ENCODE measurements at places on chromosomes 13 and 19. TPM values are rescaled to one million over a fixed set of nuclear protein-coding genes. Genes with fewer than 3 reads are reported as not detected.

Gene KLK12
- total RNA-seq, result not detected

Gene ZNF560
- total RNA-seq, result 0.40 TPM

Gene SGCG
- total RNA-seq, result not detected

Gene IL17D
- 0.18 TPM for total RNA-seq

Gene DPF1
- total RNA-seq, result 0.29 TPM

Gene ANKLE1
- total RNA-seq, result 10.7 TPM

Gene STAP2
- total RNA-seq, result 16.5 TPM

- no peak overlapping the region for H3K4me3 ChIP-seq
- no peaks in the 10 kb centered on the region for H3K36me3 ChIP-seq
- no peaks in the 10 kb centered on the region for H3K27me3 ChIP-seq
- DNase-seq, result no peak
- H3K4me1 ChIP-seq, result no peaks in the 10 kb centered on the region
- H3K27ac ChIP-seq, result no peak overlapping the region
Observed at GRCh38 chr13:37453246-37453645, 145.3 kb downstream of the POSTN start.

DNA sequence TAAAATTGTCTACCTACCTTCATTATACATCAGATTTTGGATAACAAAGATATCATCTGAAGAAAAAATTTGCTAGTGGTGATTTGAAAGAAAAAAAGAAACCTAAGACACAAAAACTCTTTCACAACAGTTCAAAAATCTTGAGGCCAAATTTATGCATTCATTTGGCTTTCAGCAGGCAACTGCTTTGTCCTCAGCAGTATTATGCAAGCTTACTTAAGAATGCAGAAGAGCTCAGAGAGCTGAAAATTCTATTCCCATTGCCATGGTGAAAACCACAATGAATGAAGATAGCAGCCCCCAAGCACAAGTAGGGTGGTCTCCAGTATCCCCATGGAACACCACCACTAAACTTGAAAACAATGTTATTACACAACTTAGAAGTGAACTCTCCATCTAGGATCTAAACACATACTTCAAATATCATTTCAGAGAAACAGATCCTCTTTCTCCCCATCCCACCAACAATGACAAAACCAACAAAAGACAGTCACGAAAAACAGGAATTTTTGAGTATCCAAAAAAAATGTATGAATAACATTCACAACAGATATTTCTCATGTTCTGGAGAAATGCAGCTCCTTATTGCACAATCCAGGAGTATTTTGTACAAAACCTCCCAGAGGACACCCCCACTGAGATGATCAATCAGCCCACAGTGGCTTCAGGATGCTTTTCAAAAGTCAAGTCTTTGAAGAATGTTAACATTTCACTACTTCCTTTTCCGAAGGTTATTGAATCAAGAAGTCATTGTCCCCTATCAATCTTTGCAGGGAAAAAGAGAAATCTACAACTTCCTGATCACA, 192.7 kb downstream of the LHFPL6 start:
- DNase-seq, result no peak
- H3K4me1 ChIP-seq, result no peaks in the 10 kb centered on the region
- no peak overlapping the region for H3K4me3 ChIP-seq
- no peak overlapping the region for H3K27ac ChIP-seq
- H3K27me3 ChIP-seq, result peaks cover 7% of the 10 kb centered on the region
- no peaks in the 10 kb centered on the region for H3K36me3 ChIP-seq

GRCh38 chr13:77213644-77214043, 113.2 kb downstream of the MYCBP2 start:
- peaks cover 2% of the 10 kb centered on the region for H3K4me1 ChIP-seq
- H3K27me3 ChIP-seq, result no peaks in the 10 kb centered on the region
- H3K36me3 ChIP-seq, result peaks cover 45% of the 10 kb centered on the region
- no peak overlapping the region for H3K4me3 ChIP-seq
- no peak for DNase-seq

GRCh38 chr19:17393914-17394313, at the start of gene CCDC194:
Gene CCDC194 (minus strand): TSS chr19:17394196. CDS start chr19:17394158, 38 bp downstream.
- H3K36me3 ChIP-seq, result peaks cover 19% of the 10 kb centered on the region
- peak within 1 kb of the TSS; percentile 82 for H3K27ac ChIP-seq
- no peak for DNase-seq
- peaks cover 35% of the 10 kb centered on the region for H3K4me1 ChIP-seq
- peak within 1 kb of the TSS; percentile 18 for H3K4me3 ChIP-seq

- no peak for DNase-seq
- peaks cover 55% of the 10 kb centered on the region for H3K36me3 ChIP-seq
- H3K27ac ChIP-seq, result no peak overlapping the region
- no peaks in the 10 kb centered on the region for H3K27me3 ChIP-seq
- no peak overlapping the region for H3K4me3 ChIP-seq
Observed at GRCh38 chr13:75308222-75308621, 173.7 kb downstream of the TBC1D4 start.

DNA sequence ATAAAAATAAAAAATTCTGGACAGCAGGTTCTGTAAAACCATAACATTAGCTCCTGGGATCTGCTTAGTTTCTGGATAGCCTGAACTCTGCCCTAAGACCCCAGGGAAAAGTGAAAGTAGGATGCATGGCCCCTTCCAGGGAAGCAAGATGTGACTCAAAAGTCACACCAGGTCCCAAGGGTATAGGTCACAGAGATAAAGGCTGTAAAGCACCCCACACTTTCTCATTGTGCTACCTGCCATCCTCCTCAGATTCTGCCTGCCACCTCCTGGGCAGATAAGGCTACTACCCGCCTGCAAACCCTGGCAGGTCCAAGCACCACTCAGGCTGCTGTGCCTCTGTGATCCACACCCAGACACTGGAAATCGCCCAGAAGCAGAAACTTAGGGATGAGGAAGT, 20.6 kb downstream of the FFAR2 start:
- peak; percentile 77 for DNase-seq
- no peak overlapping the region for H3K4me3 ChIP-seq
- peaks cover 12% of the 10 kb centered on the region for H3K4me1 ChIP-seq
- peaks cover 12% of the 10 kb centered on the region for H3K27me3 ChIP-seq
- H3K27ac ChIP-seq, result no peak overlapping the region

DNA sequence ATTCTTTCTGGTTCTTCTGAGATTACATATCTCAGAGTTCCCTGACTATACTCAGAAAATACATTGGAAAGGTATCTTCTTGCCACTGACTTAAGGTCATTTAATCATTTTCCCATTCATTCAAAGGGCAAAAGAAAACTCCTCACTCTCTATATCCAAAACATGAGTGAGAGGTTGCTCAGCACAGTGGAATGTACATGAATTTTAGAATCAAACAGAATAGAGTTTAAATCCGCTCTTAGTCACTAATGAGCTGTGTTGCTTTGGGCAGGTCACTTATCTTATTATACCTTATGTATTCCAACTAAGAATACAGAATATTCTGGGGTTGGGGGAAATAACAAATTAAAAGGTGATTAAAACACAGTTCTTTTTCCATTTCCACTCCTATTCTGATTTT, 452.6 kb upstream of the KLF12 start:
- no peaks in the 10 kb centered on the region for H3K36me3 ChIP-seq
- no peak overlapping the region for H3K27ac ChIP-seq

DNA sequence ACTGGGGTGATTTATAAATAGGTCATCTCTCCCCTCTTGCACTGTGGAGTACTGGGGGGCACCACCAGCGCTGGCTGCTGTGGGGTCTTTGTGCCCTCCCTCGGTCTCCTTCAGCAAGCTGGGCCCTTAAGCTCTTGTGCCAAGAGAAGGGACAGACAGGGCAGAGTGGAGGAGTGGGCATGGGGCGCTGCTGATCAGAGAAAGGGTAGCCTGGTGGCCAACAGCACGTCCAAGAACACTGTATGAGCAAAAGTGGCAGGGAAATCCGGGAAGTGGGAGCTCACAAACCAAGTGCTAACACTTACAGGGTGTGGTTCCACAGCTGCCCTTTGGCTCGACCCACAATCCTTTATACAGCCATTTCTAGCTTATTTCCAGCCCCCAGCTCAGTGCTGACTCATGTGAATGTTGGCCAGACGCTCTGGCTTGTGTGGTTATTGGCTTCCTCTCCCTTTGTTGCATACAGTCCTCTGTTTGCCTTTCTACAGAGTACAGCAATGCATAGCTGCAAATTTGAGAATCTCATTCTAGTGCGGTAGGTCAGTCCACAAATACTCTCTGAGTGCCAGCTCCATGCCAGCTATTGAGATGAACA, 298.8 kb downstream of the SHISA2 start:
- DNase-seq, result peak; percentile 49
- H3K27ac ChIP-seq, result peak overlapping the region; percentile 5
- peaks cover 5% of the 10 kb centered on the region for H3K27me3 ChIP-seq
- H3K4me1 ChIP-seq, result peaks cover 17% of the 10 kb centered on the region

GRCh38 chr13:29428310-29429181, 166.9 kb downstream of the SLC7A1 start:
- no peak overlapping the region for H3K27ac ChIP-seq
- H3K4me1 ChIP-seq, result no peaks in the 10 kb centered on the region
- H3K4me3 ChIP-seq, result no peak overlapping the region

GRCh38 chr19:21612403-21612872, 107.0 kb downstream of the ZNF429 start:
- DNase-seq, result no peak
- H3K36me3 ChIP-seq, result no peaks in the 10 kb centered on the region
- no peak overlapping the region for H3K27ac ChIP-seq
- H3K27me3 ChIP-seq, result no peaks in the 10 kb centered on the region
- no peaks in the 10 kb centered on the region for H3K4me1 ChIP-seq
- H3K4me3 ChIP-seq, result no peak overlapping the region

DNA sequence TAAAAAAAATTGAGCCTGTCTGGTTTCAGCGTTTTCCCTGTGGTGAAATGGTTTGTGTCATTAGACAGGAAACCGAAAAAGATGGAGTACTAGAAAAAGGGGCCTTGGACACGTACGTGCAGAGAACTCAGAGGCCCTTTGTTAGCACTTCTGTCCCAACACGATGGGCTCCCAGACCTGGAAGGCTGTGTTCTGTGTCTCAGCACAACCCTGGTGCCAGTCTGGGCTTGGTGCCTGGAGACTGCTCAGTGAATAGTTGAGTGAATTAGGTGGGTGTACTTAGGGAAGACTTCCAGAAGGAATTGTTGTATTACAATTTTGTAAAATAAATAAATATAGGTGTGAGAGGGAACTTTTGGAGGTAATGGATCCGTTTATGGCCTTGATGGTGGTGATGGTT, 8.7 kb downstream of the ZNF71 start:
- no peaks in the 10 kb centered on the region for H3K4me1 ChIP-seq
- H3K27me3 ChIP-seq, result no peaks in the 10 kb centered on the region
- no peak overlapping the region for H3K27ac ChIP-seq
- DNase-seq, result no peak

DNA sequence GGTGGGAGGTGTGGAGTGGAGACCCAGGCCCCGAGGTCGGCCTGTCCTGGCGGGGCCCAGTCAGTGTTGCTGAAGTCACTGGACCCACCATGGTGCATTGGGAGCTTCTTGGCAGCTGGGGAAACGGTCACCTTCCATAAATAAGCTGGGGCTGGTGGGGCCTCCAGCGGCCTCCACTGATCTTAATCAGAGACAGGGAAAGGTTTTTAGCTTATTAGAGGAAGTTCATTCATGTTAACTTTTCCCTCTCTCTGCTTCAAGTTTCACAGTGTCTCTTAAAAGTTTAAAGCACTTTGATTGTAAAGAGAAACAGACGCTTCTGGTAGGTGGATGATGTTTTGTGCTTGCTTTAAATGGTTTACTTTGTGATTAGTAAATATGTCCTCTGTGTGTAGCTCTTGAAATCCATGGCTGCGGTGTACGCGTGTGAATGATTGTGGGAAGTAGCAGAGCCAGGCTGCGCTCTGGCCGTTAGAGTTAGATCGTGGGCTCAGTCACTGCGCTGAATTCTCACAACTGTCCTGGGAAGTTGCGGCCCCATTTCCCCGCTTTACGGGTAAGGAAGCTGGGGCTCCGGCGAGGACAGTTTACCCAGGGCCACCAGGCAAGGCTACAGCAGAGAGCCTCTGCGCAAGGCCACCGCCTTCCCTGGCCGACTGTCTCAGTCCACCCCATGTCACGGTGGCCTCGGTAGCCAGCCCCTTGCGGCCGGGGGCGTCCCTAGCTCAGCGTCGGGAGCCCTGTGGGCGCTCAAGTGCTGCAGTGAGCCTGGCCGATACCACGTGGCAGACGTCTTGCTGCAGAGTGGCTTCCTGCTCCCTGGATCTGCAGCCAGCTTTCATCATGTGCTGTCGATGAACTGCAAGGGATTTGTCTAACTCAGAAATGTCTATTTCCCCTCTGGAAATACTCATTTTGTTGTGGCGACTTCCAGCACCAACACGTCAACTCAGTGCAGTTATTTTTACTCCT, 16.5 kb upstream of the NDUFS7 start:
- DNase-seq, result no peak
- no peaks in the 10 kb centered on the region for H3K27me3 ChIP-seq
- H3K27ac ChIP-seq, result no peak overlapping the region
- H3K4me3 ChIP-seq, result no peak overlapping the region

- H3K27me3 ChIP-seq, result no peaks in the 10 kb centered on the region
- peak overlapping the region; percentile 99 for H3K27ac ChIP-seq
- peak; percentile 91 for DNase-seq
Observed at GRCh38 chr19:10836479-10837330, 693 bp upstream of the TMED1 start.

DNA sequence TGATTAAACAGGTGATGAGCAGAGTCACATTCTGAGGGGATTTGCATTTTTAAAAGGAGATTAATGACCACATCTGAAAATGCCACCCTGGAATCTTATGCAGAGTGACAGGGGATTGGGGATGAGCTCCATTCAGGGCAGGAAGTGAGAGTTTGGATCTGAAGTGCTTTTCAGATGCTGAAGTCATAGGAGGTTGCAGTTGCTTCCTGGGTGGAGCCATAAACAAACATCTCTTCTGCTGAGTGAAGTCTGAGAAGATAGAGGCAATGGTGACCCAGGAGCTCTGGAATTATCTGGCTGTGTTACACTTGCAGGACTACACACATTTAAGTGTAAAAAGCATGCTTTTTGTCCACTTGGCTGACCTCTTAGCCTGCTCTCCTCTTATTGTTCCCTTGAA, 51.4 kb upstream of the PSG8 start:
- DNase-seq, result no peak
- no peaks in the 10 kb centered on the region for H3K4me1 ChIP-seq
- H3K27ac ChIP-seq, result no peak overlapping the region
- H3K36me3 ChIP-seq, result no peaks in the 10 kb centered on the region
- no peak overlapping the region for H3K4me3 ChIP-seq

DNA sequence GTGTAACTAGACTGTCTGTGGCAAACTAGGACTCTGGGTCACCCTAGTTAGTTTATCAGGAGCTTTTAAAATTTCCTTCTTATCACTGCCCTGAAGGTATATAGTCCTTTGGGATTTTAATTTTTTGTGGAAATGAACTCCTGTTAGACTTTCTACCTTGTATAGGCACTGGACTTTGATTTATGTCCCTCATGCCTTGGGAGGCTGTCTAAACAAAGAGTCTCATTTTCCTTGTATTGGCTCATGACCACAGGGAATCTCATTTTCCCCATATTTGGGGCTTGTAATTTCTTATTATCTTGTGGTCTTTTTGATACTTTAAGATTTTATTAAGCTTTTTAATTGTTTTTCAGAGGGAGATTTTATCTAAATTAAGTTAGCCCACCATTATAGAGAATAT, 21.4 kb downstream of the KCTD4 start:
- no peak for DNase-seq
- H3K4me3 ChIP-seq, result no peak overlapping the region
- H3K27me3 ChIP-seq, result no peaks in the 10 kb centered on the region
- H3K4me1 ChIP-seq, result peaks cover 19% of the 10 kb centered on the region

- DNase-seq, result no peak
- H3K27ac ChIP-seq, result no peak overlapping the region
- H3K27me3 ChIP-seq, result peaks cover 3% of the 10 kb centered on the region
- H3K4me1 ChIP-seq, result peaks cover 3% of the 10 kb centered on the region
- no peak overlapping the region for H3K4me3 ChIP-seq
- H3K36me3 ChIP-seq, result no peaks in the 10 kb centered on the region
Observed at GRCh38 chr19:38441657-38442348, 8.3 kb downstream of the RYR1 start.

Measured in activated CD8-positive, alpha-beta T cell treated with anti-CD3 and anti-CD28 coated beads, Interleukin-2, amount 10 ng/mL, durations not matched to agents 7 days and 5 days (primary cell).